ENCODE measurements at places on chromosomes 1 and 21. TPM values are rescaled to one million over a fixed set of nuclear protein-coding genes. Genes with fewer than 3 reads are reported as not detected.

GRCh38 chr1:91697416-91697815 is 188.5 kb downstream of the TGFBR3 start:
- no peak for DNase-seq

DNA sequence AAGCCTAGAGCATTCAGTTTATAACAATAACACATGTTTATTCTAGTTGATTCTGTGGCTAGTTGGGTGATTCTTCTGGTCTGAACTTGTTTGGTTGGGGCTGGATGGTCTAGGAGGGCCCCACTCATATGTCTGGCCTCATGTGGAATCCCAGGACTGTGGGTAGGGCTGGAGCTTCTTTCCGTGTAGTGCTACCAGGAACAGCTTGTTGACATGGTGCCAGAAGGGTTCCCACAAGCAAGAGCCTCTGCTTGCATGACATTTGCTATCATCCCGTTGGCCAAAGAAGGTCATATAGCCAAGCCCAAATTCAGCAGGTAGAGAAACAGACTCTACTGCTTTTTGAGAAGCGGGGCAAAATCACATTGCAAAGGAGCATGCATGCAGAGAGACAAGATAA is 67.6 kb upstream of the PPP2R5A start:
- DNase-seq = no peak

- peak; percentile 62 for DNase-seq
Measured at GRCh38 chr1:244080343-244080929, 29.4 kb downstream of the ZBTB18 start.

- DNase-seq = no peak
Measured at GRCh38 chr1:170755795-170756194, 91.9 kb downstream of the PRRX1 start.

DNA sequence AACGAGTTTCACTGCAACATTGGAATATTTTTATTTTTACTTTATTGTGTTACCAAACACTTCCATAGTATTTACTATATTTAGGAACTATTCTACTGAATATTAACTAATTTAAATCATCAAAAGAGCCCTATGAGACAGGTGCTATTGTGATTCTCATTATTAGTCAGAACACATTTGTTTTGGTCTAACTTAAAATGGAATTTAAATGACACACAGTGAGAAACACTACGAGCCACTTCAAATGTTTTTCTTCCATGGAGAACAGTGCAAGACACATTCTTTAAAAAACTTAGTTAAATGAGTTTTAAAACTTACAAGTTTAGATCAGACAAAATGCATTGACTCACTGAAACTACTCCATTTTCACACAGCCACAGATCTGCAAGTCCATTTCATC is 6.6 kb upstream of the TRAF3IP3 start:
- no peak for DNase-seq

The TSPAN2 gene
- total RNA-seq = 3.5 TPM

The KRTAP13-2 gene
- not detected for total RNA-seq

- DNase-seq = no peak
Measured at GRCh38 chr1:105137543-105138457, 1388.1 kb downstream of the AMY1C start.

The RAB13 gene
- total RNA-seq = 162 TPM

DNA sequence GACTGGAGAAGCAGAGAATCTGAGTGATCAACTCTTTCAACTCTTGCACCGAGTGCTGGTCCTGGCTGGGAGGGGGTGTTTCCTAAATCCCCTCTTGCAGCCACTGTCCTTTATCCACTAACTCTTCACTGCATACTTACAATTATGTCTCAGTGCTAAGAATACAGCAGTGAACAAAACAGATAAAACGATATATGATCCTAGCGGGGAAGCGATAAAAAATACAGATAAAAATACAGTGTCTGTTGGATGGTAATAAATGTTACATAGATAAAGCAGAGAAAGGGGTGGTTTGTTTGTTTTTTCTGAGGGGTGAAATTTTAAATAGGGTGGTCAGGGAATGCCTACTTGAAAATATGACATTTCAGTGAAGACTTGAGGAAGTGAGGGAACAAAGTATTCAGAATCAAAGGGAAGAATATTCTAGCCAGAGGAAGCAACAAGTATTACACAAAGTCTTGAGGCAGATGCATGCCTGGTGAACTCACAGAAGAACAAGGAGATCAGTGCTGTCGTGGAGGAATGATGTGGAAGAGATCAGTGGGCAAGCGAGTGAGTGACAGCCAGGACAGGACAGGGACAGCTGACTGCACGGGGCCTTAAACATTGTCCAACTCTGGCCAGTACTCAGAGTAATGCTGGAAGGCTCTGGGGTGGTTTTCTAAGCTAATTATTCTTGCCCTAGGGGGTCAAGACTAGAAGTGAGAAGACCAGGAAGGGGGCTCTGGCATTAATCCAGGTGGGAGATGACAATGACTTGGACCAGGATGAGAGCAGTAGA is 110.0 kb downstream of the APP start:
- no peak for DNase-seq

DNA sequence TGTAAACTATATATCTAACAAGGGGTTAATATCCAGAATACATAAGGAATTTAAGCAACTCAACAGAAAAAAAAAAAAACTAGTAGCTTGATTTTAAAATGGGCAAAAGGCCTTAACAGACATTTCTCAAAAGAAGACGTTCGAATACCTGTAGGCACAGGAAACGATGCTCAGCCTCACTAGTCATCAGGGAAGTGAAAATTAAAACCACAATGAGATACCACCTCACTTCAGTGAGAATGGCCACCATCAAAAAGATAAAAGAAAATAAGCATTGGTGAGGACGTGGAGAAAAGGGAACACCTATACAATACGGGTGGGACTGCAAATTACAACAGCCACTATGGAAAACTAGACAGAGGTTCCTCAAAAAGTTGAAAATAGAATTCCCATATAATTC is 37.3 kb downstream of the NPHP4 start:
- no peak for DNase-seq

- no peak for DNase-seq
Measured at GRCh38 chr1:247906504-247907047, 11.2 kb downstream of the OR2W3 start.

- no peak for DNase-seq
Measured at GRCh38 chr1:176989754-176990153, 174.8 kb downstream of the ASTN1 start.

DNA sequence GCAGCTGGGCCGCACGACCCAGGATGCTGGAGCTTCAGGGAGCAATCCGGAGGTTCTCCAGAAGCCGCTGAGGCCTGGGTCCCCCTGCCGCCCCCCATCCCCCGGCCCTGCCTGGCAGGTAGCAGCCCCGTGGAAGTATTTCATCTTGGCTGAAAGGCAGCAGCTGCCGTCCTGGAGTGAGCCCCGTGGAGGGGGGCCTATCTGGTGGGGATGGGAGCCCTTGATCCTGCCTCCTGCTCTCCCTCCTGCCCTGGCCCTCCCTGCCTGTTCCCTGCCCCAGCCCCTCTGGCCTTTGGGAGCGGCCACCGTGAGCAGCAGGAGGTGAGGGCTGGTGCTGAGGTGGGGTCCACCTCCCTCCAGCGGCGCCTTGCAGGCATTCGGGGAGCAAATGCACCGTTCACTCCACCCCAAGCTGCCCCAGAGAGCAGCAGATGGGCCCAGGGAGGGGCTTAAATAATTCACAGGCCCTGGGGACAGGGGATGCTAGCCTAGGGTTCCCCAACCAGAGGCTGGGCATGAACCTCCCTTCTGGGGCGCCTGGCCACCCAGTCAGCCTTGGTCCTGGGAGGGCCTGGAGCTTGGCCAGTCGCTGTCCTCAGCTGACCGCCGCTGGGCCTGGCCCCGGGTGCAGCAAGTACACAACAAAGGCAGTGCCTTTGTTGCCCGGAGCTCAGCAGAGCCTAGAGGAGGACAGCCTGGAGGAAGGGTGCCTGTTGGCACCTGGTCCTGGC is 23.7 kb upstream of the PLCH2 start:
- DNase-seq = no peak

The FMO1 gene
- 2.7 TPM for total RNA-seq

The C1orf94 gene
- total RNA-seq = not detected

The VSIG8 gene
- total RNA-seq = not detected

DNA sequence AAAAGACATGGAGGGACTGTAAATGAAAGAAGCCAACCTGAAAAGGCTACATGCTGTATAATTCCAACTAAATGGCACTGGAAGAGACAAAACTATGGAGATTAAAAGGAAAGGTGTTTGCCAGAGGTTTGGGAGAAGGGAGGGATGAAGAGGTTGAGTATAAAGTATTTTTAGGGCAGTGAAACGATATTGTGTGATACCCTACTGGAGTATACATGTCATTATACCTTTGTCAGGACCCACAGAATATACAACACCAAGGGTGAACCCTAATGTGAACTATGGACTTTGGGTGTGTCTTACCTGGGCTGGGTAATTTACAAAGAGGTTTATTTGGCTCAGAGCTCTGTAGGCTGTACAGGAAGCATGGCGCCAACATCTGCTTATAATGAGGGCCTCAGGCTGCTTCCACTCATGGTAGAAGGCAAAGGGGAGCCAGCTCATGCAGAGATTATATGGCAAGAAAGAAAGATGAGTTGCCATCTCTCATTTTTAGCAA is 73.4 kb downstream of the CD2 start:
- no peak for DNase-seq

DNA sequence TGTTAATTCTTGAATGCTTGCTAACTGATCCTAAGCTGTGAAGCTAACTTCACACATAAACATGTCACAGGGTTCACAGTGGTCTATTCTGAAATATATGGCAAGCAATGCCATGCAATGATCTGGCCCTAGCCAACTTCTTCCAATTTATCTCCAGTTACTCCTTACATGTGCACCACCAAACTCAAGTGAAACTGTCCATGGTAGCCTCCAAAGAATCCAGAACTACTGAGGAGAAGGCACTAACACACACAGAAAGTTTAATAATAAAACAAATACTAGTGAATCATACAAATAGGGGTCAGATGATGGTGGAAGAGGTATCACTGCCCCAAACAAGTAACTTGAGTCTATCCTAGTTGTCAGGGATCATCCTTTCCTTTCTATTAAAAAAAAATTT is 172.6 kb upstream of the RAB4A start:
- DNase-seq = no peak

GRCh38 chr1:3013371-3014049 is 7.8 kb upstream of the ACTRT2 start:
- no peak for DNase-seq

The TMPRSS3 gene
- total RNA-seq = not detected

GRCh38 chr21:35138665-35139381 is 89.7 kb upstream of the RUNX1 start:
- no peak for DNase-seq

The DOCK7 gene
- total RNA-seq = 81.8 TPM
